Gastroesophageal sphincter (tissue), 4 donors: ENCODE measurements at places on chromosomes 5 and 9. TPM values are rescaled to one million over a fixed set of nuclear protein-coding genes. Genes with fewer than 3 reads are reported as not detected.

The CER1 gene
- total RNA-seq: not detected

The BRINP1 gene
- total RNA-seq: not detected

The SMIM33 gene
- not detected for total RNA-seq

The AQP7 gene
- total RNA-seq: 1.4 TPM

The IL4 gene
- not detected for total RNA-seq

The GZMA gene
- total RNA-seq: not detected

The SLC46A2 gene
- total RNA-seq: 0.27 TPM

The FGF1 gene
- 1.6 TPM for total RNA-seq

The PCDHGC4 gene
- 12.9 TPM for total RNA-seq

The HTR1A gene
- not detected for total RNA-seq

The MCIDAS gene
- total RNA-seq: not detected

The ORM2 gene
- not detected for total RNA-seq

The PTBP3 gene
- total RNA-seq: 27.6 TPM
